ENCODE measurements at places on chromosomes 7 and 10.

GRCh38 chr10:3704565-3705325 is 80.3 kb downstream of the KLF6 start:
- no peak for DNase-seq

- DNase-seq, result peak; percentile 69
Measured at GRCh38 chr10:484441-484924, 205.0 kb downstream of the DIP2C start.

GRCh38 chr7:157827045-157827862 is 490.4 kb downstream of the DNAJB6 start:
- DNase-seq, result no peak

DNA sequence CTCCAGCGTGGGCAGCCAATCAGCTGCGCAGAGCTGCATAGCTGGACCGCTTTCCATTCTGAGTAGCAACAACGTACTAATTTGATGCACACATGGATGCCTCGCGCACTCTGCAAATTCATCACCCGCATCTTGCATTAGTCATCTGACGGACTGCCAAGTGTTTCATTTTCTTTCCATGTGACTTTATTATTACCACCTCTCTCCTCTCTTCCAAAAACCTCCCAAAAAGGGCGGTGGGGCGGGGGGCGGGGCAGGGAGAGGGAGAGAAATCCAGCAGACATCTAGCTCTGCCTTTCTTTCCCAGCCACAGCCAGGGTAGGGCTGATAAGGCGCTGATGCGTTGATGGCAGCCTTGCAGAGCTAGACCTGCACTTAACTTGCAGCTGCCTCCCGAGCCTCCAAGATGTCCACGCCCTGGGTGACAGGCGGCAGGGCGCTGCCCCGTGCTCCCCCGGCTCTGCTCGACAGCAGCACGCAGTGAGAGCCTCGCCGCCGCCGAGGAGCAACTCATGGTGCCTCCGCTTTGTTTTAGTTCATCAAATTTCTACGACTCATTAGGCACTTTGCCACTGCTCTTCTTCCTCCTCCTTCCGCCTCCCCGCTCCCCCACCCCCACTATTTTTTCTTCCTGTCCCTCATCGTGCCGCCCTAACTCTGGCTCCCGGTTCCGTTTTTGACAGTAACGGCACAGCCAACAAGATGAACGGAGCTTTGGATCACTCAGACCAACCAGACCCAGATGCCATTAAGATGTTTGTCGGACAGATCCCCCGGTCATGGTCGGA is 147.3 kb downstream of the CELF2 start:
- peak; percentile 76 for DNase-seq

DNA sequence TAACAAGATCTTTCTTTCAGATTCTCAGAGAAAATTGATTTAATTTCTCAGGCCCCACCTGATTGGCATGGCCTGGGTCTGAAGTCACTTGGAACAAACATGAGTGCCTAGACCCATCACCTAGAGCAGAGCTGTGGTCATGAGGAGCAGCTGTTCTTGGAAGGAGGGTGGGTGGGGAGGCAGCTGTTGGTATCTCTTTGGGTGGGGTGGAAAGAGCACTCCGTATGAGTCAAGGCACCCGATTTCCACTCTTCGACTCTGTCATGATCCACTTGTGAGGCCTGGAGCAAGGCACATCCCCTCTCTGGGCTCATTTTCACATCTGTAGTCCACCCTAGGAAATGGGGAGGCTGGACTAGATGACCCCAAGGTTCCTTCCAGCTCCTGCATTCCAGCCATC is 156.7 kb downstream of the C10orf105 start:
- DNase-seq, result no peak

Data from brain microvascular endothelial cell (primary cell).